Uterus (tissue), 4 donors: ENCODE measurements at places on chromosomes 12 and 14. TPM values are rescaled to one million over a fixed set of nuclear protein-coding genes. Genes with fewer than 3 reads are reported as not detected.

DNA sequence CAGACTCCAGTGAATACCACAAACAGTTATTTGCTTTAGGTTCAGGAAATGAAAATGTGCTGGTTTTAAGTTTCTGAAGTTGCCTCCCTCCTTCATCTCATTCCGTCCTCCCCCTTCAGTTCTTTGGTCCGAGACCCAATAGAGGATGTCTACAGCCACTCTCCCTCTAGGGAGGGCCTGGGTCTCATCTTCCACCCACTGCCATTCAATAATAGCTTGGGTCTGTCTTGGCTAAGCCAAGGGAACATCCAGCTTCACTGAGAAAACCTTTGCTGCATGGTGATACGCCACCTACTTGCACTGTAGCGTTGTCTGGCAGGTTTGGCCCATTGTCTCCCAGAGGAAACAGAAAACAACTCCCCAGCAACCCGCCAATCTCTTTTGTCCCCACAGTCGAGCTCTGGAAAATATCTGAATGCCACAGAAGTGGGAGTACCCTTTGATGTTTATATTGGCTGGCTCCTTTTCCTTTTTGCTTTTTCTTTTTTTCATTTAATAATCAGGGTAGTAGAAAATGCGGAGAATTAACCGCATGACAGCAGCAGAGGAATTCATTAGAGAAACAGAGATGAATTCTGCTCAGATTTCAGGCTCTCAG is 380.1 kb downstream of the RAD51B start:
- no peaks in the 10 kb centered on the region for H3K36me3 ChIP-seq
- peak; percentile 72 for DNase-seq
- H3K4me1 ChIP-seq: peaks cover 4% of the 10 kb centered on the region
- no peaks in the 10 kb centered on the region for H3K27me3 ChIP-seq
- H3K27ac ChIP-seq: peak overlapping the region; percentile 87

DNA sequence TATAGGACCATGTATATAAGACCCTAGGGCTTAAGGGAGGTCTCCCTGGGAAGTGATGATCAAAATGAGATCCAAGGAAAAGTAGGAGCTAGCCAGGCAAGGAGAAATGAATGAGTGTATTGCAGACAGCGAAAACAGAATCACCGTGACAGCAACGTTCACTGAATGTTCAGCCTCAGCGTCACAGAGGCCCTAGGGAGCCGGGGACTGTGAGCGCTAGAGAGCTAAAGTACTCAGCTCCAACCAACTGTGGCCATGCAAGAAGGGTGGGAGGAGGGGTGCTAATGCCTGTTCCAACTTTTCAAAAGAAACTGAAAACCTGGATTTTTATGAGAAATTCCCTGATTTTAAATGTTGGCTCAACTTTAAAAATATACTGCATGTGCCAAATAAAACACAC is 105.5 kb upstream of the CCND2 start:
- no peaks in the 10 kb centered on the region for H3K27me3 ChIP-seq
- no peak overlapping the region for H3K27ac ChIP-seq
- no peak overlapping the region for H3K4me3 ChIP-seq
- no peak for DNase-seq

DNA sequence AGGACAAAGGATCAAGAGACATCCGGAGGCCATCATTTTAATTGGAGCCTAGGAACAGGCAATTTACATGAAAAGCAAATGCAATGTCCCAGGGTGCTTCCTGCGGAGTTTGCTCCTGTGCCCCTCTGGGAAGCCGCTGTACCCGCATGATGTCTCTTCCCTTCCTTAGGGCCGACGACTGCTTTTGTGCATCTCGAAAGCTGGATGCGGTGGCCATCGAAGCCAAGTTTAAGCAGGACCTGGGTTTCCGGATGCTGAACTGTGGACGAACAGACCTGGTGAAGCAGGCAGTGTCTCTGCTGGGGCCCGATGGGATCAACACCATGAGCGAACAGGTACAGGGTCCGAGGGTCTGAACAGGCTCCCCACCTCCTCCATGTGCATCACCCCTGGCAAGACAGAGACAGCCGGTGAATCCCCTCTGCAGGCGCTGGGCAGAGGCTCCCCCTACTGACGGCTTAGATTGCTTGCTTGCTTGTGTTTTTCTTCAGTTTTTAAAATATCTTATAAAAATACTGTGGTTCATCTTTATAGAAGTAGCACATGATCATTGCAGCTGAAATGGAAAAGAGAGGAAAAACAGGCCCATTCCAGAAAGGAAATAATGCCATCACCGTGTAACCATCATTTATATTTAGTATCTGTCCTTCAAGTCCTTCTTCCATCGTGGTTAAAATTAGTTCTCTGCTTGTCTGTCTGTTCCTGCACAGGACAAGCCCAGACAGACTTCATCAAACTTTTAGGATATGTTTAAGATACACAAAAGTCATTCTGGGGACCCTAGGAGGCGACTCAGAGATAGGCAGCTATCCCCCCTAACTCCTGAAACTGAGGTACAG is 75.4 kb upstream of the PWP1 start:
- H3K27ac ChIP-seq: no peak overlapping the region
- H3K36me3 ChIP-seq: no peaks in the 10 kb centered on the region
- H3K27me3 ChIP-seq: no peaks in the 10 kb centered on the region
- DNase-seq: no peak
- H3K4me1 ChIP-seq: no peaks in the 10 kb centered on the region

DNA sequence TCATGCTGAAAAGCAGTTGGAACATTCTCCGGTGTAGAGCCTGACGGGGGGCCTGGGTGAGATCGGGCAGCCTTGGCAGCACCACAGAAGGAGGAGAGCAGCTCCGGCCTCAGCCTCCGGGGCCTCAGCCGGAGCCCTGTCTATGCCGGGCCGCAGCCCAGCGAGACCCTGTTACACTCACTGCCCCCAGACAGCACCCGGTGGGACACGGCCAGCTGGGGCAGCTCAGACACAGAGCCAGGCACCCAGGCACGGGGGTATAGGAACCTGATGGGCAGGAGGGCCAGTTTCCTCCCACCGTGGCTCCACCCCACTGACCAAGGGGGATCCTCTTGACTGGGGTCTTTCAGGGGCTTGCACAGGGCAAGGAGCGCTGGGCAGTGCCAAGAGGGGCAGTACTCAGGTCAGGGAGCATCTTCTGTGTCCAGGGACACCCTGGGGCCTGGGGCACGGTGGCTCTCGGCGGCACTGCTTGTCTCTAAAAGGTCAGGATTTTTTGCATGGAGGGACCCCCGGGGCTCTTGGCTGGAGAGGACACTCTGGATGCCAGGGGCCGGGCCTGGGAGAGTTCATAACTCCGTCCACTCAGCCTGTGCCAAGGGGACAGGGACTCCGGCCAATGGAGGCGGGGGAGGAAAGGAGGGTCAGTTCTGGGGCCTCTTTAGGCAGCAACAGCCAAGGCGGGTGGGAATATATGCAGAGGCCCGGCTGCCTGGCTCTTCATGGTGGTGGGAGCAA is 9.4 kb downstream of the INF2 start:
- H3K27me3 ChIP-seq: no peaks in the 10 kb centered on the region
- H3K36me3 ChIP-seq: no peaks in the 10 kb centered on the region
- DNase-seq: peak; percentile 74
- no peaks in the 10 kb centered on the region for H3K4me1 ChIP-seq

DNA sequence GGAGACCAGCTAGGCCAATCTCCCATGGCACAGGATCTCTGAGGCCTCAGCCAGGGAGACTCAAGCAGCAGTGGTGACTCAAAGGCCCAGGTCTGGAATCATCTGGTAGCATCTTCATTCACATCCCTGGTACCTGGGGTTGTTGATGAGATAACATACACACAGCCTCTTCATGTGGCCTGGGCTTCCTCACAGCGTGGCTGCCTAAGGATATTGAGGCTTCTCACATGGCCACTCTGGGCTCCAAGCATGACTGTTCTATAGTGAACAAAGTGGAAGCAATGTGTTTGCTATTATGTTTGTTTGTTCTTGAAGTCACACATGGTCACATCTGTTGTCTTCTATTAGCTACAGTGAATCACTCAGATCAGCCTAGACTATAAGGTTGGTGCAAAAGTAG is 584.1 kb downstream of the VRK1 start:
- H3K36me3 ChIP-seq: no peaks in the 10 kb centered on the region
- no peak for DNase-seq
- no peaks in the 10 kb centered on the region for H3K4me1 ChIP-seq
- H3K27me3 ChIP-seq: no peaks in the 10 kb centered on the region
- H3K27ac ChIP-seq: no peak overlapping the region

GRCh38 chr12:102948941-102949352 is 8.5 kb upstream of the ASCL1 start:
- H3K4me1 ChIP-seq: no peaks in the 10 kb centered on the region
- no peak for DNase-seq
- H3K4me3 ChIP-seq: no peak overlapping the region

- H3K36me3 ChIP-seq: no peaks in the 10 kb centered on the region
Measured at GRCh38 chr14:85528080-85528896, 1.7 kb upstream of the FLRT2 start.

GRCh38 chr14:97584528-97584927 is 787.3 kb downstream of the VRK1 start:
- no peaks in the 10 kb centered on the region for H3K36me3 ChIP-seq
- no peak for DNase-seq
- no peak overlapping the region for H3K4me3 ChIP-seq
- H3K27me3 ChIP-seq: no peaks in the 10 kb centered on the region
- no peaks in the 10 kb centered on the region for H3K4me1 ChIP-seq

- peaks cover 7% of the 10 kb centered on the region for H3K4me1 ChIP-seq
- H3K36me3 ChIP-seq: no peaks in the 10 kb centered on the region
Measured at GRCh38 chr12:108110844-108111243, 18.2 kb upstream of the WSCD2 start.

GRCh38 chr12:110344657-110345056 is 58.9 kb downstream of the ANAPC7 start:
- H3K27me3 ChIP-seq: no peaks in the 10 kb centered on the region
- no peak for DNase-seq
- H3K27ac ChIP-seq: no peak overlapping the region
- no peaks in the 10 kb centered on the region for H3K36me3 ChIP-seq
- no peaks in the 10 kb centered on the region for H3K4me1 ChIP-seq

GRCh38 chr12:44235674-44236073 is 399.8 kb downstream of the TMEM117 start:
- H3K27ac ChIP-seq: no peak overlapping the region
- no peaks in the 10 kb centered on the region for H3K27me3 ChIP-seq
- no peak overlapping the region for H3K4me3 ChIP-seq
- no peaks in the 10 kb centered on the region for H3K4me1 ChIP-seq
- no peaks in the 10 kb centered on the region for H3K36me3 ChIP-seq

GRCh38 chr12:91609283-91609682 is 426.7 kb upstream of the DCN start:
- no peak overlapping the region for H3K27ac ChIP-seq
- H3K4me3 ChIP-seq: no peak overlapping the region
- no peaks in the 10 kb centered on the region for H3K27me3 ChIP-seq
- no peaks in the 10 kb centered on the region for H3K4me1 ChIP-seq
- no peaks in the 10 kb centered on the region for H3K36me3 ChIP-seq

- H3K36me3 ChIP-seq: no peaks in the 10 kb centered on the region
- no peak for DNase-seq
- no peaks in the 10 kb centered on the region for H3K27me3 ChIP-seq
- no peaks in the 10 kb centered on the region for H3K4me1 ChIP-seq
Measured at GRCh38 chr12:62069976-62070375, 190.2 kb upstream of the USP15 start.

GRCh38 chr14:104229534-104230055 is 91.2 kb downstream of the KIF26A start:
- DNase-seq: no peak
- no peak overlapping the region for H3K27ac ChIP-seq
- no peak overlapping the region for H3K4me3 ChIP-seq
- H3K27me3 ChIP-seq: no peaks in the 10 kb centered on the region
- H3K4me1 ChIP-seq: no peaks in the 10 kb centered on the region
- H3K36me3 ChIP-seq: no peaks in the 10 kb centered on the region

Gene RNASE7
- total RNA-seq: not detected

Gene MOAP1
- total RNA-seq: 14.6 TPM

Gene TMEM132C
- total RNA-seq: 2.4 TPM

Gene TMCC3
- 34.8 TPM for total RNA-seq

Gene ZNF641
- 48.1 TPM for total RNA-seq

Gene AICDA
- total RNA-seq: not detected

Gene SLC5A8
- not detected for total RNA-seq

Gene HSPB8
- total RNA-seq: 36.6 TPM
